ENCODE measurements at places on chromosomes 6 and 20.

DNA sequence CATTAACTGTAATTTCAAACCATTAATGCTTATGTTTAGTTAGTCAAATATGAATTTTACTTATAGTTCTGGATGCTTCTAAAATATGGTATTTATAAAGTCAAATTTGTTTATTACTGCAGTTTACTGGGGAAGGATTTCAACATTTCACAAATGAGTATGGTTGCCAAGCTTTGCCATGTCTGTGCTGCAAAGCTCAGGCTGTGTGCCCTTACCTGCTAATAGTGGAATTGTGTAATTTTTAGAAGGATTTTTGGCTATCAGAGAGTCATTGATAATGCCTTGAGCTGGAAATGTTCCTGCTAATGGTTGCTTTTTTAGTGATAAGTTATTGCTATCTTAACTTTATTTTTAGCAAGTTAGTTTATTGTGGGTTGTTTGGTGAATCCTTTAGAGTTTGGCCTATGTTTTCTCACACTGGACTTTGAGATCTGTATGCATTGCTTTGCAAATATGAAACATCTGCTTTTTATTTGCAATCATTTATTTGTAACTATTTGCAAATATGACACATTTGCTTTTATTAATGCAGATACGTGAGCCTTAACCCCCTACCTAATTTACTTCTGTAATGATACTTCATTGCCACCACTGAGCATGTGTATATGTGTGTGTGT is 105.8 kb downstream of the CD109 start:
- DNase-seq: no peak

GRCh38 chr20:15645816-15646215 is 927.4 kb downstream of the KIF16B start:
- DNase-seq: no peak

GRCh38 chr20:1894951-1895673 is at the start of gene SIRPA:
Gene SIRPA (plus strand): TSS chr20:1895407. CDS start chr20:1895448, 41 bp downstream.
- no peak for DNase-seq

GRCh38 chr20:18754030-18754652 is 59.4 kb upstream of the SCP2D1 start:
- no peak for DNase-seq

- peak; percentile 98 for DNase-seq
Observed at GRCh38 chr20:21182832-21183563, 57.1 kb downstream of the KIZ start.

DNA sequence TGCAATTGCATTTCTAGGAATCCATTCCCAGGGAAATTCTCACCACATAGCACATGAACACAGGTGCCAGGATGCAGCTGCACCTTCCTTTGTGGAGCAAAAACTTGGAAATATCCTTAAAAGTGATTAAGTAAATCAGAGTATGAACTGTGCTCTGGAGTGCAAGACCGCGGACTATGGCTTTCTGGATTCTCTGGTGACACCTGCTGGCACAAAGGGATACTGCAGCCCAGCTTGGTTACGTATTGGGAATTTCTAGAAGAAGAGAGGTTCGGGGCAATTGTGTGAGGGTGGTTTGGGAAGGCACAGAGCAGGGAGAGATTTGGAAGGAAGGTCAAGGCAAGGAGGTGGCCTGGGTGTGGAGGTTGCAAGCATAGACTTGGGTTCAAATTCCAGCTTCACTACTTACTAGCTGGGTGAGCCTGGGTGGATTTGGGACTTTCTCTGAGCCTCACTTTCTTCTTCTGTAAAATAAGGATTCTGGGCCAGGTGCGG is 15.9 kb upstream of the PEDS1 start:
- DNase-seq: no peak

- no peak for DNase-seq
Observed at GRCh38 chr6:135428078-135428477, 69.5 kb downstream of the AHI1 start.

GRCh38 chr20:8523684-8524083 is 391.6 kb downstream of the PLCB1 start:
- no peak for DNase-seq

- DNase-seq: no peak
Observed at GRCh38 chr6:92559611-92560010, 859.7 kb downstream of the EPHA7 start.

DNA sequence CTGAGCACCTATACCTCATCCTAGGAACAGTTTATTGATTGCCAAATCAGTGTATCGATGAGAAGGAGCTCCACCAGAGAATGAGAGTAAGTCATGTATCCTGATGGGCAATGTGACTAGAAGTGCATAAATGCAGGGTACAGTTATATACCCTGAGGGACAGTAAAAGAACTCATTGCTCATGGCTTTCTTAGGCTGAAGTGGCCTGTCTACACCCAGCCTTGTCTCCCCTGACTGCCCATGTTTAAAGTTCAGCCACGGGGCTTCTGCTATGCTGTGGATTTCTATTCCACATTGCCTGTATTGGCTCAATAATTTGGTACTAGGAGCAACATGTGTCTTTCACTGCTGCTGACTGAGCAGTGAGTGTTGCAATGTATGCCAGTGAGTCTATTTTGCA is 400.4 kb upstream of the IMPG1 start:
- no peak for DNase-seq

DNA sequence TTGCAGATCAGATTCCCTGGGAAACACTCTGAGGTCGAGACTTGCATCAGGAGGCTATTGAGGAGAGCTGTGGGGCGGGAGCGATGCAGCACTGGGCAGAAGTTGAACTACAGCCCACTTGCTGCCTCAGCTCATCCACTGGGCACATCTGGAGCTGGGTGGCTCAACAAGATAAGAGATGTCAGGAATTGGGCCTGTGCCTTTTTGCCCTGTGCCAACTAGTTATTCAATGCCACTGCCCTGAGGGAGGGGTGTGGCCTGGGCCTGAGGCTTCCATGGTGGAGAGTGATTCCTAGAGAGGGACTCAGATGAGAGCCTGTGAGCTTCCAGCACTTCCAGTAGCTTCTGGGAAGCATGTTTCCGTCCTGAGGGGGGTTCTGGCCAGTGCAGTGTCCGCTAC is 32.7 kb downstream of the BRPF3 start:
- no peak for DNase-seq

DNA sequence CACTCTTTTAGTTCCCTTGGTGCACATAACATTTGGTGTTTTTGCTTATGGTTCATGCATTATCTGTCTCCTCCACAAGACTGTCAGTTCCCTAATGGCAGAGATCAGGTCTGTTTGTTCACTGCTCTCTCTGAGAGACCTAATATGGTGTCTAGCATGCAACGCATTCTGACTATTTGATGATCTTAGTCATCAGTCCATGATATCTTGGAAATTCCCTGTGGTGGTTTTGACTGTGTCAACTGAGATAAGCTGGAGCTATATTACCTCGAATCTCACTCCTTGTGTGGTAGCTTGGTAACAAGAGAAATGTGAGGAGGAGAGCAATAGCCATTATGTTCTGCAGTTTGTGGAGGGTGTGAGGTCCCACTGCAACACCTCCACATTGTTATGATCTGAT is 229.8 kb downstream of the FRK start:
- no peak for DNase-seq

GRCh38 chr20:38192323-38192885 is 27.3 kb upstream of the TGM2 start:
- DNase-seq: no peak

DNA sequence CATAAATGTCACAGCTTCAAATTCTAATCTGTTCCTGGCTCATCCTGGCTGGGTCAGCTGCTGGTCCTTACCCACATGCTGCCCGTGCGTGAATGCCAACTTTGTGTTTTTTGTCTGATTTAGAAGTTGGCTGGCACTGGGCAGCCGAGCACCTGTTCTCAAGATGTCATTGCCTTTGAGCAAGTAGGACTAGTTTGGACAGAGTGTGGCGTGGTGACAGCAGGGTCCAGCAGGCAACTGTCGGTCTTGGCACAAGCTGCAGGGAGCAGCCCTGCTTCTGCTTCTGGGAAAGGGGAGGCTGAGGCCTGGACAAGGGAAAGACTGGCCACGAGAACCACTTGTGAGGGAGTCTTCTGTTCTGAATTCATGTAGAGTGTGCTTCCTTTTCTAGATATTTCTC is 26.4 kb upstream of the ADRM1 start:
- no peak for DNase-seq

DNA sequence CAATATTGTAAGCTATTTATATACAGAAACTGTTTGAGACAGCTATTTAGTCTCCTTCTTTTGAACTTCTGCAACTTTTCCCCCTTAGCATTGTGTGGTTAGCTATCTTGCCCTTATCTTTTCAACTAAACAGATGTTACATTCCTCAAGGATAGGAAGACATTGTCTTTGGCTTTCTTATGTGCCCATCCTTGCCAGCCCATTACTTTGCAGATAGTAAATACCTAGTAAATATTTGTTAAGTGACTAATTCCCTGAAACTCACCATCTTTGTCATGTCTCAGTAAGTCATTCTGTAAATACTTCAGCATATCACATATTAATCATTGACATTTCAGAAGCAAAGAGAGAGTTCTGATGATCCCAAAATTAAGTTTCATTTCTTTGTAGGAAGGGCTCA is 69.1 kb upstream of the FLRT3 start:
- peak; percentile 14 for DNase-seq

DNA sequence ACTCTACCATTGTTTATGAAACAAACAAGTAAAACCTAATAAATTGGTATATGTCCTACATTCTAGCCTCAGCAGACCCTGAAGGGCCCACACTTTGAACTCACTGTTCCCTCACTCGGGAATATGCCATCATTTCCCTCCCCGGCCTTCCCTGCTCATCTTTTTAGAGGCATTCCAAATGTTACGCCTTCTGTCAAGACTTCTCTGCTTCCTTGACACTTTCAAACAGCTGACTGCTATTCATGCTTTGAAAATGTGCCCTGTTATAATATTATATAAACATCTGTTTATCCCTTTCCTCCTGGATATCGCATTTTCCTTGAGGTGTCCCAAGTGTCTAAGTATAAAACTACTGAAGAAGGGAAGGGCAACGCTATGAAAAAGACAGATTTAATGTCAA is 249.5 kb upstream of the THEMIS start:
- DNase-seq: no peak

GRCh38 chr6:16684195-16684689 is 77.0 kb downstream of the ATXN1 start:
- no peak for DNase-seq

- no peak for DNase-seq
Observed at GRCh38 chr6:98094696-98095095, 739.7 kb upstream of the POU3F2 start.

- DNase-seq: no peak
Observed at GRCh38 chr20:3406481-3407039, 909 bp downstream of the DNAAF9 start.

DNA sequence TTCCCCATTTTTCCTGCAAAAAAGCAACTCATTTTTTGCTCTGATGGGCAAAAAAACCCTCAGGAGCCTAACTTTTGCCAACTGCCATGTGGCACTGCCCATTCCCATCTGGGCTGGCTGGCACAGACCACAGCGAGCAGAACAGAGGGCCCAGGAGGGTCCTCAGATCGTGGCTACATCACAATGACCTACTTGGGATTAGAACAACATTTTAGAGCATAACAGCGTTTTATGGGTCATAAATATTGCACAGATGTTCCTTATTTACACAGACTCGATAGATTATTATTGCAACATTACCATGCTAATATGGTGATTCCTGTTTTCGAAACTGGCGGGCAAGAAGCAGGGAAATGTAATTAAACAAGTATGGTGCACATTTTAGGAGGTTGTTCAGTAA is 28.0 kb downstream of the PTPRT start:
- DNase-seq: no peak

DNA sequence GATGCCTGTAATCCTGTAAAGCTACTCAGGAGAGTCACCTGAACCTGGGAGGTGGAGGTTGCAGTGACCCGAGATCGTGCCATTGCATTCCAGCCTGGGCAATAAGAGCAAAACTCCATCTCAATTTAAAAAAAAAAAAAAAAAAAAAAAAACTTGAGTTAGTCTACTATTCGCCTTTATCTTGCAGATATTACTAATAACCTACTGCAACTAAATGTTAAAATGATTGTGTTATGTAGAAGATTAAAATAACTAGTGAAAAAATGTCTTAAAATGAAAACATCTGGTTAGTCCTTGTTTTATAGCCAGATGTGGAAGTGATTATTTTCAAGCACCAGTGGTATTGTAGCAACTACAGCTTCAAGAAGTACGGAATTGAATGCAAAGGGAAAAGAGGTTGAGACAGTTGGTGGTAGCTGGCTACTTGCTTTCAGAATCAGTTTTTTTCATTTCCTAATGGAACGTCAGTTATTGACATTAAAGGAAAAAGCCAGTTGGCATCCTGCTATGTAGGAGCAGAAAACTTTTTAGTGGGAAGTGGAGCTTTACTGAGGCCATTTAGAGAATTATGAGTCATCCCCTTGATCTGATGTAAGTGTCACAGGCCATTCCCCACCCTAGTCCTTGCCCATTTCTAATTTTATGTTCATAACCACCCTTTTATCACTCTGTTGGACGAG is 43.8 kb upstream of the DYNLRB1 start:
- peak; percentile 41 for DNase-seq

DNA sequence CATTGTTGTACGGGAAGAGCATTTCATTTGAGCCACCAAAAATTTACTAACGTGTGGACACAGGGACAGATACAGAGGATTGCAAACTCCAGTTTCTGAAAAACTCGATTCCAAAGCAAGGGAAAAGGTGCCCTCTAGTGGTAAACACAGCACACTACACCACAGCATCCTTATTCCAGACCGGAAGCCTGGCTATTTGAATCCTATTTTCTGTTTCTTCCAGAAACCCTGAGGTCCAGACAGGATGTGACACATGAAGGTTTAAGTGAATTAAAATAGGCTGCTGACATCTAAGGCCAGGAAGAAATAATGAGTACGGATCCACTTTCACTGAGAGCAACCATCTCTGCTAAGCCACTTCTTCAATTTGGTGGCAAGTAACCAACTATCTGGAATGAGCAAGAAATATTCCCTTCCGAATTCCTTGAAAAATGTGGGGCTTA is 31.8 kb upstream of the GMPR start:
- DNase-seq: peak; percentile 62

DNA sequence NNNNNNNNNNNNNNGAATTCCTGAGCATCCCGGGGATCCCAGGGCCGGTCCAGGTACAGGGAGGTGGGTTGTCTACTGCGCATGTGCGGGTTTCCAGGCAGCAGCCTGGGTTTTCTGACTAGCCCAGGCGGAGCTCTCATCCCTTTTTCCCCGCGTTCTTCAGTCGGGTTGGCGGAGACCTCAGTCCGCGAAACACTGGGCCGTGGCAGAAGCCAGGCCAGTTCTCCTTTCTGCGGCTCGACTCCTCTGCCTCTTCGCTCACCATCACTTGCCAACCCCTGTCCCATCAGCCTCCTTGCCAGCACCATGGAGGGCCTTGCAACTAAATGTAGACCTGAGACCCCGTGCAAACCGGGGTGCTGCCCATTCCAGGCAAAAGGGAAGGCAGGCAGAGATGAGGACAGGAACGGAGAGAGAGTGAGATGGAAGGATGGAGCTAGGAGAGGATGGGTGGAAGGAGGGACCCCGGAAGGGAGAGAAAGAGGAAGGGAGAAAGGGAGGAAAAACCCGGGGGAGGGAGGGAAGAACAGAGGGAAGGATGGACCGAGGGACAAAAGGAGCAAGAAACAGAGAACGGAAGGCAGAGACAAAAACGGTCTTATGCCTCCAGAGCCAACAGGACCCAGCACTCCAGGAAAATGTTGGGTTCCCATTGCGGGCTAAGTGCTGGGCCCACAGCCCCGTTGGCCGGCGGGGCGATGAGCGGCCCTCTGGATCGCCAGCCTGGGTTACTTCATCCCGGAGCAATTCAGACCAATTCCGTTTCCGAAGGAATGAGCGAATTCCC is 445.4 kb upstream of the DEFB115 start:
- no peak for DNase-seq

GRCh38 chr6:3352678-3353077 is 93.9 kb downstream of the PSMG4 start:
- DNase-seq: no peak
